ENCODE measurements at places on chromosomes 7 and 10. TPM values are rescaled to one million over a fixed set of nuclear protein-coding genes. Genes with fewer than 3 reads are reported as not detected.

Gene PRXL2A
- 0.98 TPM for total RNA-seq

Gene DHX32
- 34.2 TPM for total RNA-seq

Gene TAS2R16
- total RNA-seq: not detected

Gene ZDHHC16
- total RNA-seq: 109 TPM

Gene ATG9B
- total RNA-seq: 20.0 TPM

Gene PDCD11
- 29.6 TPM for total RNA-seq

Gene RARRES2
- 0.79 TPM for total RNA-seq

Gene SPDYE8
- total RNA-seq: not detected

Gene PLAC9
- not detected for total RNA-seq

Gene GPER1
- total RNA-seq: 0.33 TPM

Gene CCDC71L
- 9.8 TPM for total RNA-seq

Gene TFEC
- 2.7 TPM for total RNA-seq

Gene SYT15B
- total RNA-seq: under 0.01 TPM

Gene ARF5
- total RNA-seq: 186 TPM

Gene FAM3C
- total RNA-seq: 45.9 TPM

Gene H2BK1
- total RNA-seq: not detected

Gene BMPER
- total RNA-seq: 11.4 TPM

Gene PBLD
- total RNA-seq: 8.9 TPM

Gene DNAH11
- 2.2 TPM for total RNA-seq

Gene MINDY4
- total RNA-seq: 4.0 TPM

Gene MYO1G
- 0.33 TPM for total RNA-seq

Gene OR6B1
- not detected for total RNA-seq

Gene FAM25G
- total RNA-seq: 9.0 TPM

Gene WEE2
- total RNA-seq: not detected

Gene MGAM2
- total RNA-seq: not detected

Gene NUTM2B
- total RNA-seq: 0.54 TPM

Gene ERVW-1
- total RNA-seq: not detected
